ENCODE measurements at places on chromosomes 1 and 21.
A peak's percentile ranks its signal among the peaks of the same experiment; 100 is the strongest.

DNA sequence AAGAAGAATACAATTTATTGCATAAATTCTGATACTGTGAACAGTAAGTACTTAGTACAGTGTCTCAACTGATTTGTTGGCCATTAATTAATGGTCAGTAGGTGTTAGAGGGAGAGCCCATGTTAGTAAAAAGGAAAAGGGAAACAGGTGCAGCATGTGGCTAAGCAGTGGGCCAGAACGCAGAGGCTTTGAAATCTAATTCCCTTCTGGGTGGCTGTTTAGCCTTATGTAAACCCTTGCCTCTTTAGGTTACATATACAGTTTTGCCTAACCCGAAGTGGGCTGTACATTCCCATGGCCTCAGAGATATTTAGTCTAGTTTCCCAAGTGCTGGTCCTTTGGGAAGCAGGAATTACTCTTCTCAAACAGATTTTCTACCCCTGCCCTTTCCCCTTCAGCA lies 43.5 kb upstream of the BCL9 start:
- no peak for DNase-seq

- no peak for DNase-seq
Measured at GRCh38 chr21:44516828-44517174, 23.2 kb downstream of the KRTAP10-1 start.

- DNase-seq, result no peak
Measured at GRCh38 chr1:5620997-5621396, 371.2 kb downstream of the NPHP4 start.

GRCh38 chr1:157139052-157139715 lies 989 bp upstream of the ETV3 start:
- DNase-seq, result no peak

DNA sequence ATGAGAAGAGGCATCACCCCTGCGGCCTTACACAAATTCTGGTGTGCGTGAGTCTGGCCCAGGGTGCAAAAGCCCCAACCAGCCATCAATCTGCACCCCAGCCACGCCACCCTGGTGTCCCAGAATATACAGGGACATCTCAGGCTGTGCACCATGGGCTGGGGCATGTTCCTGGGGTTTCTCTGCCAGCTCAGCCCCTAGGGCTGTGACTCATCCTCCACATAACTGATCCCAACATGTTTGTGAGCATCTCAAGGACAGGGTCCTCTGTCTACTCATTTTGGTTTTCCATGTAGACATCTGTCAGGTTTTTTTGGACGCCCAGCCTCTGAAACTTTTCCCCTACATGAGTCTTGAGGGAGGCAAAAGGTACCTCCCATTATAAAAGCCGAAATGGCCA lies 511 bp downstream of the ZNF683 start:
- DNase-seq, result no peak

GRCh38 chr21:45470773-45471524 lies 66.0 kb downstream of the COL18A1 start:
- DNase-seq, result peak; percentile 10

DNA sequence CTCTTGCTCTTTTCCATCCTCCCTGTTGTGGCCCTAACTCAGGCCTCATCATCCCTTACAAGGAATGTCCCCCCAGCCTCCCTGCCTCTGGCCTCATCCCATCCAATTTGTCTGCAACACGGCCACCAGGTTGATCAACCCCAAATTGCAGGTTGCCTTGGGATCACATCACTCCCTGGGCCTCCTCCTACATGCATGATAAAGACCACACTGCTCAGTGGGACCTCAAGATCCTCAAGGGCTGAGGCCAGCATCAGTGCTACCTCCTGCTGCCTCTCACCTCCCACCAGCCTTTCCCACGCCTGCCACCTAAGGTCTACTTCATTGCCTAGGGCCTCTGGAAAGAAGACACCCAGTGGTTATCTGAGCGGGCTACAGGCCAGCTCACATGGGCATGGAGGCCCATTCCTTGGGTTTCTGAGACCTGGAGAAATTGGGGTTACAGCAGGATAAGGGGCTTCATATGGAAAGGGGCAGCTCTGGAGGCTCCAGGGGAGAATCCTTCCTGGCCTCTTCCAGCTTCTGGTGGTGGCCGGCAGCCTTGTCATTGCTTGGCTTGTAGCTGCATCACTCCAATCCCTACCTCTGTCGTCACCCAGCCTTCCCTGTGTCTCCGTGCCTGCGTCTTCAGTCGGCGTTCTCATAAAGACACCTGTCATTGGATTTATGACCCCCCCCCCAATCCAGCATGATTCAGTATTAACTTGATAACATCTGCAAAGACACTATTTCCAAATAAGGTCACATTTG lies 60.5 kb downstream of the KLHDC7A start:
- no peak for DNase-seq

GRCh38 chr1:5998051-5998905 lies 6.1 kb upstream of the NPHP4 start:
- DNase-seq, result no peak

Data from stimulated activated CD8-positive, alpha-beta memory T cell treated with anti-CD3 and anti-CD28 coated beads, Interleukin-15, amount 100 ng/mL, for 4 hours (primary cell).